ENCODE measurements at places on chromosomes 4 and X. TPM values are rescaled to one million over a fixed set of nuclear protein-coding genes. Genes with fewer than 3 reads are reported as not detected.

GRCh38 chr4:18568600-18568999 lies 547.0 kb upstream of the LCORL start:
- no peaks in the 10 kb centered on the region for H3K36me3 ChIP-seq
- no peak overlapping the region for H3K4me3 ChIP-seq
- no peaks in the 10 kb centered on the region for H3K27me3 ChIP-seq

DNA sequence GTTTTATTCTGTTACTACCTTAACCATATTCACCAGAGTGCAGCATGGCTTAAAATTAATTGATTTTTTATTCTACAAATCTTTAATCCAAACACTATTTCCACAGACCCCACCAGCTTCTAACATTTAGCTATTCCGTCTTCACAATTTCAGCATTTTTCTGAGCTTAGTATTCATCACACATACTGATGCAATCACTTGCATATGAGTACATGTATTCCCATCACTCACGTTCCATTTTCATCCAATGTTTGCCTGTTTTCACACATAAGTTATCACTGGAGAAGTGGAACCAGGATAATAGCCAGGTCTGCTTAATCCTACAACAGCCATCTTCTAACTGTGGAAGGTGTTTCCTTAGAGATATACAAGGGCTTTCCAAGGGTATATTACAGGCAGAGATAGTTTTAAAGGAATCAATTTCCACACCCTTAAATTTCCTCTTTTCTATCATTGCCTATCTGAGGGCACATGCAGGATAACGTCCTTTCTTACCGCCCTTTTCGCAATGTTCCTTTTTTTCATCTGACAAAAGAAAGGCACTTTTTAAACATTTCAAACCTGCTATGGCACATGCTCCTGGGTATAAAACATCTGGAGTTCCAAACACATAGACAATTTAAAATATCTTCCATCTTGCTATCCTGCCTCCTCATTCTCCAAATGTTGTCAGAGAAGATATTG lies 115.8 kb downstream of the CORIN start:
- no peaks in the 10 kb centered on the region for H3K36me3 ChIP-seq
- DNase-seq, result no peak
- no peaks in the 10 kb centered on the region for H3K4me1 ChIP-seq
- H3K4me3 ChIP-seq, result no peak overlapping the region
- no peaks in the 10 kb centered on the region for H3K27me3 ChIP-seq
- H3K27ac ChIP-seq, result no peak overlapping the region

- no peak for DNase-seq
- H3K27me3 ChIP-seq, result no peaks in the 10 kb centered on the region
- no peak overlapping the region for H3K4me3 ChIP-seq
- peaks cover 4% of the 10 kb centered on the region for H3K4me1 ChIP-seq
- H3K27ac ChIP-seq, result no peak overlapping the region
- H3K36me3 ChIP-seq, result no peaks in the 10 kb centered on the region
These were observed 30.4 kb upstream of the EMCN start for GRCh38 chr4:100548200-100548560.

DNA sequence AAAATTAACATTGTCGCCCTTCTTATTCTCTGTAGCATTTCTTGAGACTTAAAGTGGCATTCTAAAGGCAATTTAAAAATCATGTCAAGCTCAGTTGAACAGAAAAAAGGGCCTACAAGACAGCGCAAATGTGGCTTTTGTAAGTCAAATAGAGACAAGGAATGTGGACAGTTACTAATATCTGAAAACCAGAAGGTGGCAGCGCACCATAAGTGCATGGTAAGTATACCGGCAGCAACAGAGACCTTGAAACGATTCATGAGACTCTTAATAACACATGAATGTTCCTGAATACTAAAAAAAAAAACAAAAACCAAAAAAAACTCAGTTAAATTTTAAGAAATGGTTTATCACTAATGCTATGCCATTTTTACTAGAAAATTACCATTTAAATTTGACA lies 82.4 kb upstream of the HPRT1 start:
- no peak overlapping the region for H3K27ac ChIP-seq
- no peaks in the 10 kb centered on the region for H3K27me3 ChIP-seq
- no peak for DNase-seq
- no peaks in the 10 kb centered on the region for H3K4me1 ChIP-seq
- H3K36me3 ChIP-seq, result peaks cover 14% of the 10 kb centered on the region

GRCh38 chr4:173651651-173652282 lies 121.7 kb upstream of the HAND2 start:
- H3K36me3 ChIP-seq, result no peaks in the 10 kb centered on the region
- H3K4me1 ChIP-seq, result no peaks in the 10 kb centered on the region
- H3K4me3 ChIP-seq, result no peak overlapping the region

DNA sequence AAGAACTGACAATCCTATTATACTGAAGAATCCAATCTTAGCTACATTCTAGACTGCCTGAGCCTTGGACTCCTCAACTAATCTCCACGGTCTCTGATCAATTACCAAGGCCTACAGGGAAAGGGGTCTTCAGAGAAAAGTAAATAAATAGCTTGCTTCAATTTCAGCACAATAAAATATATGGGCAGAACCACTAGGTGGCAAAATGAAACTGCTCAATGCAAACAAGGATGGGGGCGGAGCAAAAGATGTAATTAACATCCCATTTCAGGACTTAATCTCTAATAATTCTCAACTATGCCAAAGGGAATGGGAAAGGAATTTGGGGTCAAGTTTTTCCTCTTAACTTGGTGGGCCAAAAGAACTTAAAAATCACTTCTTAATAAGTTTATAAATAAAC lies 78.4 kb upstream of the MAP3K15 start:
- DNase-seq, result peak; percentile 43
- no peak overlapping the region for H3K27ac ChIP-seq
- H3K4me1 ChIP-seq, result no peaks in the 10 kb centered on the region
- H3K4me3 ChIP-seq, result no peak overlapping the region
- peaks cover 21% of the 10 kb centered on the region for H3K36me3 ChIP-seq

- no peaks in the 10 kb centered on the region for H3K36me3 ChIP-seq
- no peak overlapping the region for H3K27ac ChIP-seq
- H3K27me3 ChIP-seq, result no peaks in the 10 kb centered on the region
- no peak overlapping the region for H3K4me3 ChIP-seq
- no peak for DNase-seq
- peaks cover 8% of the 10 kb centered on the region for H3K4me1 ChIP-seq
These were observed 4.4 kb upstream of the FBXW7 start for GRCh38 chr4:152540293-152540674.

DNA sequence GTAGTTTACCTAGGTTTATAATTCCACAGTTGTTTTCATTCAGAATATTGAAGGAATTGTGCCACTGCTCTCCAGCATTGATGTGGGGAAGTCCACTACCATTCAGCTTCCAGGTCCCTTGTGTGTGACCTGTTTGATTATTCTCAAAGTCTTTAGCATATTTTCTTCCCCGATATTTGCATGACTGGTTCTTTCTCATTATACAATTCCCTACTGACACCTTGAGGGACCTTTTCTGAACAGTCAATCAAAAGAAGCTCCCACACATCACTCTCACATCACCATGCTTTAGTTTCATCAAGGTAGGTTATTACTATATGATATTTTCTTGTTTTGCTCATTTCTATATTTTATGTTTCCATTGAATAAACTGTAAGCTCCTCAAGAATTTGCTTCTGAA lies 44.1 kb downstream of the SLC39A8 start:
- no peaks in the 10 kb centered on the region for H3K27me3 ChIP-seq
- peaks cover 56% of the 10 kb centered on the region for H3K36me3 ChIP-seq
- peak overlapping the region; percentile 41 for H3K27ac ChIP-seq
- H3K4me1 ChIP-seq, result no peaks in the 10 kb centered on the region
- H3K4me3 ChIP-seq, result no peak overlapping the region

- no peak overlapping the region for H3K4me3 ChIP-seq
- H3K27me3 ChIP-seq, result no peaks in the 10 kb centered on the region
- DNase-seq, result no peak
These were observed 52.3 kb upstream of the PDK3 start for GRCh38 chrX:24412637-24413363.

The GPRIN3 gene
- 1.7 TPM for polyA plus RNA-seq

DNA sequence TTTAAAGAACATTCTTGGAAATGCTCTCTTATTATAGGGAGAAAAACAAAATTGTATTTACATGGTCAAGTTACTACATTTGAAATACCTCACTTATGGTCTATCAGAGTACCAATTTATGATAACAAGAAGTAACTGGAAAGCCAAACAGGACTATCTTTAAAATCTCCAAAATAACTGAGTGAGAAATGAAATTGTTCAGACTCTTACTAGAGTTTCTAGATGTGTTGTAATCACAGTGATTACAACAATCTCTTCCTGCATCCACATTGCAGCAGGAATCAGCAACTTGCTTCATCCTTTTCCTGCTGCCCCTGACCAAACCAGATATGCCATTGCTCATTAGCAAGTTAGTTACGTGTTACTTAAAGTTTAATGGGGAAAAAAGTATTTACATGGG lies 245.2 kb upstream of the SMIM31 start:
- no peaks in the 10 kb centered on the region for H3K27me3 ChIP-seq
- no peak for DNase-seq
- H3K36me3 ChIP-seq, result no peaks in the 10 kb centered on the region
- no peaks in the 10 kb centered on the region for H3K4me1 ChIP-seq

The GPR82 gene
- 0.17 TPM for polyA plus RNA-seq

The POLR2B gene
- polyA plus RNA-seq, result 110 TPM

The ADD1 gene
- 305 TPM for polyA plus RNA-seq

The FGFR3 gene
- 134 TPM for polyA plus RNA-seq

GRCh38 chr4:108466936-108467902 lies 153.2 kb upstream of the RPL34 start:
- no peak overlapping the region for H3K27ac ChIP-seq
- no peaks in the 10 kb centered on the region for H3K36me3 ChIP-seq
- no peaks in the 10 kb centered on the region for H3K27me3 ChIP-seq
- H3K4me3 ChIP-seq, result no peak overlapping the region

The GAGE12E gene
- polyA plus RNA-seq, result not detected

The PTTG2 gene
- polyA plus RNA-seq, result not detected

DNA sequence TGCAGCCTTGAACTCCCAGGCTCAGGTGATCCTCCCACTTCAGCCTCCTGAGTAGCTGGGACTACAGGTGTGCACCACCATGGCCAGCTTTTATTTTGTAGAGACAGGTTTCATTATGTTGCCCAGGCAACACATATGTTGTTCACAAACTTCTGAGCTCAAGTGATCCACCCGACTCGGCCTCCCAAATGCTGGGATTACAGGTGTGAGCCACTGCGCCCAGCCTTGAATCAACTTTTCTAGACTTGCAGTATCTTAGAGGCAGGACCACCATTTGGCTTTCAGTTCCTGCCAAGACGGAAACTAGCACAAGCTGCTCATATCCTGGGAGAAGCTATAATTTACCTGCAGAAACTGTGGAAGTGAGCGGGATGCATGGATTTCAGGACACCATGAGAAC lies 19.9 kb downstream of the NAT8L start:
- H3K4me1 ChIP-seq, result no peaks in the 10 kb centered on the region
- no peaks in the 10 kb centered on the region for H3K36me3 ChIP-seq
- DNase-seq, result no peak
- H3K4me3 ChIP-seq, result no peak overlapping the region
- H3K27ac ChIP-seq, result no peak overlapping the region
- no peaks in the 10 kb centered on the region for H3K27me3 ChIP-seq

- no peak for DNase-seq
These were observed 117.9 kb downstream of the RASL11B start for GRCh38 chr4:52979821-52980590.

- H3K4me1 ChIP-seq, result no peaks in the 10 kb centered on the region
- H3K36me3 ChIP-seq, result no peaks in the 10 kb centered on the region
- DNase-seq, result no peak
- no peak overlapping the region for H3K4me3 ChIP-seq
- H3K27me3 ChIP-seq, result no peaks in the 10 kb centered on the region
These were observed 210.7 kb downstream of the PPP1R2C start for GRCh38 chrX:42567268-42567667.

DNA sequence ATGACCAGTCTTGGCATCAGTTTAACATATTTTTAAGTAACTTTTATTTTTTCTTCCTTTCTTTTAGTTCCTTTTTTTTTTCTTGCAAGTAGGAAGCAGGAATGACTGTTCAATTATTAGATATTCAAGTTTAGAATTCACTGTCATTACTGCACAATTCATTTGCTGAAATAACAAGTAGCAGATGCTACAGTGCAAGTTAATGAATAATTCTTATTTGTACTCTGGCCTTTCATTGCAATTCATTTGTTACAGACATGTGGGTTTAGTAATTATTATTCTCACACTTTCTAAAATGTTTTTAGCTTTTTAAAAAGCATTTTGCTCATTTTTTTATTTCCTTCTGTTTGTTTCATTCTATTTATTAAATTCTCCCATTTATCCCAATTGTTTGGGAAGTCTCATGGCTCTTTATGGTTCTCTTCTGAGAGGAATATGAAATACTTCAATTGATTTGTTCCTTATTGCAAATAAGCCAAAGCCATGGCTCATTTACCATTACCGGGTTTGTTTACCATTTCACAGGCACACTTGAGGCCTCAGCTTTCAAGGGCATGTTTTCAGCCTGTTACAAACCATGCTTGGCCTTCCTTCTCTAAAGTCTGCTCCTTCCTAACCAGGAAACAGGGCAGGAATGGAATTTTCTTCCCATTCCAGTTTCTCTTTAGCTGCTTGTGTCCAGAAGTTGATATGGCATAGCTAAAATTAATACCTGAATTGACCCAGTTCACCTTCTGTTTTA lies 4.6 kb upstream of the DCAF4L1 start:
- no peak overlapping the region for H3K4me3 ChIP-seq
- no peaks in the 10 kb centered on the region for H3K36me3 ChIP-seq

DNA sequence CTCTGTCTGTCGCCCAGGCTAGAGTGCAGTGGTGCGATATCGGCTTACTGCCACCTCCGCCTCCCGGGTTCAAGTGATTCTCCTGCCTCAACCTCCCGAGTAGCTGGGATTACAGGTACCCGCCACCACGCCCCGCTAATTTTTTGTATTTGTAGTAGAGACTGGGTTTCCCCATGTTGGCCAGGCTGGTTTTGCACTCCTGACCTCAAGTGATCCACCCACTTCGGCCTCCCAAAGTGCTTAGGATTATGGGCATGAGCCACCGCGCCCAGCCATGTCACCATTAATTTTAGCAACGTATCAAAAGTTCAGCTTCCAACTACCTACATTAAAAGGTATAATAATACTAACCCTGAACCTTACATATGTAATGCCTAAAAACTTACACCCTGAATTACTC lies 940 bp upstream of the UTP3 start:
- H3K27me3 ChIP-seq, result no peaks in the 10 kb centered on the region
- H3K27ac ChIP-seq, result peak overlapping the region; percentile 94
- no peak for DNase-seq
- H3K4me3 ChIP-seq, result peak overlapping the region; percentile 89

The JADE3 gene
- 16.3 TPM for polyA plus RNA-seq

DNA sequence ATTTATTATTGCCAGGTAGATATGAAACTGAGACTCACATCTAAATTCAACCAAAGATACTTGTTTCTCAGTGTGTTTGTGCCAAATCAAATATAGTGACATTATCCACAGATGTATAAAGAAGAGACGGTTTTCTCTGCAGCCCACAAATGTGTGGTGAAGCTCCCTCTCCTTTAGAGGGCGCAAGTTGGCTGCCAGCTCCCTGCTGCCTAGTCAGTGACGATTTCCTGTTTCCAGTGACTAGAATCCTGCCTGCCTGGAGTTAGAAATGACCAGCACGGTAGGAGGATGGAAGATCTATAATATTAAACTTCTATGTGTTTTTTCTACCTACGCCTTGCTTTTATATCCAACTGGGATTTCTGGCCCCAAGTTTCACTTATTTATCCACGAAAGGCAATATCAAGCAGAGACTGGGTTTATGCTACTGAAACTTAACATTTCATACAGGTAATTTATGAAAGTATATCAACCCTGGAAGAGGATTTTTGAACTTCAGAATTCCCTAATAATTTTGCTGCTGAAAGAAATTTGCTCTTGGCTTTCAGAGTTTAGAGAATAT lies 1793.7 kb upstream of the TENM3 start:
- H3K4me1 ChIP-seq, result no peaks in the 10 kb centered on the region
- no peaks in the 10 kb centered on the region for H3K27me3 ChIP-seq
- H3K27ac ChIP-seq, result no peak overlapping the region

Data from left lung (tissue), 14 donors.